Activated naive CD4-positive, alpha-beta T cell treated with Interleukin-2 at 50 U/mL for 16 hours (primary cell): ENCODE measurements at places on chromosomes 12 and 14.

DNA sequence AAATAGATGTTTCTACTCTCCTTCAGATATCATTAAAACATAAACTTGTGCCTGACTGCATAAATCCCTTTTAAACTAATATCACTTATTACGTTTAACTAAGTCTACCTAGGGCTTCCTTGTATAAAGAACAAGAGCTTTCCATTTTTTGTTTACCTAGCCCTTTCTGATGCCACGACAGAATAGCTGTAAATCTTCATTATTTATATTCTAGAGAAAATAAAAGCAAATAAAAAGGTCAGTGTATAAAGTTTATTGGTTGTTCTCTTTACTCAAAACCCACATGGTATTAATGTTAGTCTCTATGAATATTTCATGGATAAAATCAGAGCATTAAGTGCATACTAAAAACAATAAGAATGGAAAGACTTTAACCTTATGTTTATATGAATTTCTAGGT lies 269.1 kb downstream of the NAV3 start:
- DNase-seq: no peak

GRCh38 chr12:117361905-117362304 lies 479 bp upstream of the NOS1 start:
- DNase-seq: no peak

- no peak for DNase-seq
Measured at GRCh38 chr12:4960030-4960429, 50.3 kb downstream of the KCNA1 start.

DNA sequence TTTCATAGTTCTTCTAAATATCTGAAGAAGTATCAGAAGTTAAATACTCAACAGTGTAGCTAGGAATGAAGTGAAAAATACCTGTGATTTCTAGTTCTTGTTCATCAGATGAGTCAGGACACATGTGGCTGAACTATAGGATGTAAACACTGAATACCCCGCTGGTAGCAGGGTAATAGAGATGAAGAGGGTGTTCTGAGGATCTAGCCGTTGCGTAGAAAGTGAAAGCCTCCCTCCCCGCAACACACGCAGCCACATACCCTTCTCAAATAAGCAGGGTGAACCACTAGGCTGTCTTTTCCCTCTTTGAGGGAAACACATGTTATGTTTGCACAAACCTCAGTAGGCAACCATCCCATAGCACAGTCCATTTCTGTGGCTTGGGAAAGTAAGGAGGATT lies 16.4 kb upstream of the RNASE12 start:
- DNase-seq: no peak

DNA sequence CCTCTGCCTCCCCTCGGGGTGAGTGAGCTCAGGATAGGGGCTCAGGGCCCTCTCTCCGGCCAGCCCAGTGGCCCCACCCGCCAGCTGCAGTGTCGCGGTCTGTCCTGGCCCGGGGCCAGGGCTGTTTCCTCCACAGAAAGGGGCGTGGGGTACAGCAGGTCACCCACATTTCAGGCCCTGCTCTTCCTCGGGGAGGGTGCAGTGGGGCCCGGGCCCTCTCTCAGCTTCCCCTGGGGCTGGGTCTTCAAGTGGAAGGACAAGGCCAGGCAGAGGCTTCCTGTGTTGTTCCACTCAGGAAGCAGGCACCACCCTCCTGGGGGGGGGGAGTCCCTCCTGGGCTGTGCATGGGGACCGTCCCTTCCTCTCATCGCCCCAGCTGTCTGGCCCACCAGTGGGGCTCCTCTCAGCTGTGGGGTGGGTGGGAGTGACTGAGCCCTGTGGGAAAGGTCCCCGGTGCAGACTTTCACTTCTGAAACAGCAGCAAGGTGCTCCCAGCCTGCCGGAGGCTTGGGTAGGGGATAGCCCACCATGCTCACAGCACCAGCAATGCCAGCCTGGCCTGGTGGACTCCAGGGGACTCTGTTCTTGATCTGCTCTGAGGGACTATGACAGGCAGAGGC lies 3.7 kb downstream of the GPR132 start:
- peak; percentile 74 for DNase-seq

GRCh38 chr12:34290381-34290995 lies 268.2 kb downstream of the ALG10 start:
- no peak for DNase-seq

DNA sequence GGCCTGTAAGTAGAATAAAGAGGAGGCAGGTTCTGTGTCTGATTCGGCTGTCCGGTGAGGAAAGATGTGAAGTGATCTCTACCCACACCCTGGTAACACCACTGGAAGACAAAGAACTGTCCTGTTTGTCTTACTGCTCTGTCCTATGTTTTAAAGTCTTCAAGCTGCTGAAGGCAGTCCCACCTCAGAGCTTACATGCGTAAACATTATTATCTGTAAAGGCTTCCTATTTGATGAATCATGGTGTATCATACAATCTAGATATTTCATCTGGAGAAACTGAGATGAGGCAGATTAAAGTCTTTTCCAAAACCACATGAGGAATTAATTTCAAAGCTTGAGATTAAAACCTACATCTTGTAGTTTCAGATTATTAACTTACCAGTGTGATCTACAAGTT lies 427.6 kb downstream of the ZFP36L1 start:
- no peak for DNase-seq

- no peak for DNase-seq
Measured at GRCh38 chr12:120771097-120771496, 45.5 kb downstream of the ACADS start.

- no peak for DNase-seq
Measured at GRCh38 chr12:129393357-129393937, 510.4 kb downstream of the TMEM132D start.
